ENCODE measurements at places on chromosomes 3 and 15.

DNA sequence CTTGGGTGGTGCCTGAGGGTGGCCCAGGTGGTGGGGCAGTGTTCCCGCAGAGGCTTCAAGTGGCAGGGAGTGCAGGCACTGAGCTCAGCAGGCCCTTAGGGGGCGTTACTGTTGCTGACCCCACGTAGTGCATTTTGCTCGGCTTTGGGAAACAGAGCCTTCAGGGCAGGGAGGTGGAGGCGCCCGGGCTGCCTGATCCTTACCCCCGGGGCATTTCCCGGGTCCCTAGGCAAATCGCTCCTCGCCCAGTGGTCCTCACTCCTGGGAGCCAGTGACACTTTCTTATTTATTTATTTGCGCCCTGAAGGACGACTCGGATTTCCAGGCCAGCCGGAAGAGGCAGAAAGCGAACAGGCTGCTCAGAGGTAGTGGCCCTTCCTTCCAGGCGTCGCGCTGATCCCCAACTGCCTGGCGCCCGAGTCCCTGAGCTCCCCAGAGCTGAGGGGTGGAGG lies 10.1 kb upstream of the FOXB1 start:
- no peak for DNase-seq

DNA sequence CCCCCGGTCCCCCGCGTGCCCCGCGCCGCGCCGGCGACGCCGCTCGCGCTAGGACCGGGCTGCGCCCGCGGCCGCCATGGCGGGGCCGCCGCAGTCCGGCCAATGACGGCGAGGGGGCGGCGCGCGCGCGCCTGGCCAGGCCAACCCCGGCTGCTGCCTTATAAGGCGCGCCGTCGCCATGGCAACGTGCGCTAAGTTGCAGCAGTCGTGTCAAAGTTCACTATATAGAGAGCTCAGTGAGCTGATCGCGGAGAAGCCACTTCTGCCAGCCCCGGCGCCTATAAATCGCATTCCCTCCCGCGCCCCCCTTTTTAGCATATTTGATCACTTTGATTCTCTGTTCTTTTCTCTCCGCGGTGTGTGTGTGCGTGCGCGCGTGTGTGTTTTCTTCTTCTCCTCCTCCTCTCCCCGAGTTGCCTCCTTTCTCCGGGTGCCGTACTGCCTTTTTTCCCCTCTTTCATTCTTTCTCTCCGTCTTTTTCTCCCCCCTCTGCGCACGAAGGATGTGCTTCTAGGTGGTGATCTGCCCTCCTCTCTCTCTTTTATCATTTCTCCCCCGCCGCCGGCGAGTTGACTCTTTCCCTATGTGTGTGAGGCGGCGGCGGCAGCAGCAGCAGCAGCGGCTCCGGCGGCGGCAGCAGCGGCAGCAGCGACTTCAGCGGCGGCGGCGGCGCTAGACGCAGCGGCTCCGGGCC lies at the start of gene NR2F2:
Gene NR2F2 (plus strand): TSS at position 251 of the 694 bp plus-strand sequence. CDS start 1,406 bp downstream, outside the sequence.
- peak; percentile 30 for DNase-seq

DNA sequence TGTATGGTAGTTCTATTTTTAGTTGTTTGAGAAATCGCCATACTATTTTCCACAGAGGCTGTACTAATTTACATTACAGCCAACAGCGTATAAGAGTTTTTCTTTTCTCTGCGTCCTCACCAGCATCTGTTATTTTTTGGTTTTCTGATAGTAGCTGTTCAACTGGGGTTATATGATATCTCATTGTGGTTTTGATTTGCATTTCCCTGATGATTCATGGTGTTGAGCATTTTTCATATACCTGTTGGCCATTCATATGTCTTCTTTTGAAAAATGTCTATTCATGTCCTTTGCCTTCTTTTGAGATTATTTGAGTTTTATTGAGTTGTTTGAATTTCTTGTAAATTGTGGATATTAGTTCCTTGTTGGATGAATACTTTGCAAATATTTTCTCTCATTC lies 114.6 kb downstream of the LRRK1 start:
- no peak for DNase-seq

- DNase-seq = no peak
Measured at GRCh38 chr3:119380697-119381096, 82.7 kb downstream of the TMEM39A start.

- no peak for DNase-seq
Measured at GRCh38 chr15:99511866-99512661, 53.7 kb upstream of the MEF2A start.

- DNase-seq = no peak
Measured at GRCh38 chr15:36415643-36416042, 163.8 kb upstream of the CDIN1 start.

DNA sequence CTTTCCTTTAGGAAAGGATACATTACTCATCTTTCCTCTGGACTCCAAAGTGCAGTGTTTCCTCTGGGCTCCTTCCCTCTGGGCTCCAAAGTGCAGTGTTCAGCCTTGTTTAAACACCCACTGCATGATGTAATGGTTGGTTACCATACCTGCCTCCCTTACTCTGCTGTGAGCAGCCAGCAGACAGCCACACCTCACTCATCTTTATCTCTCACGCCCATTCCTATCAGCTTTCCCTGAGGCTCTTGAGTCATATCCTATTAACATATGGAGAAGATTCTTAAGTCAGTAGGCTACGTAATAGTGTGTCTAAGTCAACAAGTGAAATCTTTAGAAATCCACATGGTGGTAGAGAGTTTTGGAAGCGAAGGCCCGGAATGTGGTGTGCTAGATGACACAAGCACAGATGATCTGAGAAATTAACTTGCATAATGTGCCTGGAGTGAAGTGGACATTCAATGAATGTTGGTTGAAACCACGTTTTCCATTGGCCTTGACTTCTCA lies 97.2 kb upstream of the CTNNB1 start:
- no peak for DNase-seq
